Left lung (tissue), 14 donors: ENCODE measurements at places on chromosomes 4 and X. TPM values are rescaled to one million over a fixed set of nuclear protein-coding genes. Genes with fewer than 3 reads are reported as not detected.

DNA sequence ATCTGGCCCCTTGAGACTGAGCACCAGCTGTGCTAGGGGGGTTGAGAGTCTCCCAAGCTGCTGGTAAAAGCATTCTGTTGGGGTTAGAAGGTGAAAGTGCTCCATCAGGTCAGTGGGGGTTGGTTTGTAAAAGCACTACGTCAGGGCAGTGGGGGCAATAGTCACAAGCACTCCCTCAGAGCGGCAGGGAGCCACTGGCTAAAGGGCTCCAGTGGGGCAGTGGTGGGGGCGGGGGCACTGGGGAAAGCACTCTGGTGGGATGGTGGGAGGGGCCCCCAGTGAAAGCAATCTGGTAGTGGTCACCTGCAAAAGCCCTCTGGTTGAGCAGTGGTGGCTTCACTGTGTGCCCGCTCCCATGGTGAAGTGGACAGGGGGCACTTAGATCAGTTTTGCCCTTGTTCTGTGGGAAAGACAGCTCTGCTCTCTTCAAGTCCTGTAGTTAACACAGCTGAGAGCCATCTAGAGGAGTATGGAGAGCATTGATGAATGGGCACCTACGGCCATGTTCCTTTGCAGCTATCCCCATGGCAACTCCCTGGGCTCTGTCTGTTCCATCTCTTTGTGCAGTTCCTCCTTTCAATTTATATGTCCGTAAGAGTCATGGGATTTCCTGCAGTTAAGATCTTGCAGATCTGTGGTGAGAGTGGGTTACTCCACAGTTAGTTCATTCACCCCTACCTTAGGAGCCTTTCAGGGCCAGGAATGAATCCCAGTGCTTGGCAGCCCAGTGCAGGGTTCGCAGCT, 106.4 kb downstream of the SH3BGRL start:
- H3K27me3 ChIP-seq: no peaks in the 10 kb centered on the region
- DNase-seq: no peak
- no peaks in the 10 kb centered on the region for H3K4me1 ChIP-seq
- H3K27ac ChIP-seq: no peak overlapping the region
- H3K36me3 ChIP-seq: no peaks in the 10 kb centered on the region

DNA sequence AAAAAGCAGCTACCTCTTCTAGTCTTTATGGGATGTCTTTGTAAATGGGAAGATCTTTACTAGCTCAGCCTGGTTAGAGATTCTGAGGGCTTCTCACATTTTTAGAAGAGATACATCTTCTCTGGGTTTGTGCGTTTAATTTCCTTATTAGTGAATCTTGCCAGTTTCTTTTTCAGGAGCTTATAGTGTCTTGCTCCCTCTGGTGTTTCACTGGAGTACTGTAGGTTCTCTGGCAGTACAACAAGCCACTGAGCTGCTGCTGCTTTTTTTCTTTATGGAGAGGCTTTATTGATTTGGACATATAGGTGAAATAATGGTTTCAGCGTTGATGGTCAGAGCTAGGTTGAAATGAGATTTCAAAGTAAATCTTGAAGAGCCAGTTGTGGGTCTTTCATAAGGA, 82.9 kb downstream of the LAS1L start:
- H3K4me1 ChIP-seq: no peaks in the 10 kb centered on the region
- DNase-seq: no peak
- no peak overlapping the region for H3K27ac ChIP-seq
- no peaks in the 10 kb centered on the region for H3K36me3 ChIP-seq
- H3K27me3 ChIP-seq: no peaks in the 10 kb centered on the region
- H3K4me3 ChIP-seq: no peak overlapping the region

DNA sequence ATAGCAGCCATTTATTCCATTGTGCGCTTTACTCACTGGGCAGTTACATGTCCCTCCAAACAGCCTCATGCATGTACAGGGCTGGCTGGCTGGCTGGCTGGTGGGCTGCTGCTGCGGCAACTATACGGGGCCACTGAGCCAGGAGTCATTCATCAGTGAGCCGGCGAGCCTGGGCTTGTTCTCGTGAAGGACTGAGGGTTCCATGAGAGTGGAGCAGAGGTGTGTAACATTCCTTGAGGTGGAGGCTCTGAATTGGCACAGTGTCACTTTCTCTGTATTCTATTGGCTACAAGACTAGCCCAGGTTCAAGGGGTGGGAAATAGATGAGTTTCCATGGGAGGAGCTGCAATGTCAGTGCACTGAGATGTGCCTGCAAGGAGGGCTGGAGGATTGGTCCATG, 89.1 kb downstream of the ARHGAP10 start:
- DNase-seq: no peak
- no peaks in the 10 kb centered on the region for H3K27me3 ChIP-seq
- no peak overlapping the region for H3K4me3 ChIP-seq
- no peaks in the 10 kb centered on the region for H3K36me3 ChIP-seq

DNA sequence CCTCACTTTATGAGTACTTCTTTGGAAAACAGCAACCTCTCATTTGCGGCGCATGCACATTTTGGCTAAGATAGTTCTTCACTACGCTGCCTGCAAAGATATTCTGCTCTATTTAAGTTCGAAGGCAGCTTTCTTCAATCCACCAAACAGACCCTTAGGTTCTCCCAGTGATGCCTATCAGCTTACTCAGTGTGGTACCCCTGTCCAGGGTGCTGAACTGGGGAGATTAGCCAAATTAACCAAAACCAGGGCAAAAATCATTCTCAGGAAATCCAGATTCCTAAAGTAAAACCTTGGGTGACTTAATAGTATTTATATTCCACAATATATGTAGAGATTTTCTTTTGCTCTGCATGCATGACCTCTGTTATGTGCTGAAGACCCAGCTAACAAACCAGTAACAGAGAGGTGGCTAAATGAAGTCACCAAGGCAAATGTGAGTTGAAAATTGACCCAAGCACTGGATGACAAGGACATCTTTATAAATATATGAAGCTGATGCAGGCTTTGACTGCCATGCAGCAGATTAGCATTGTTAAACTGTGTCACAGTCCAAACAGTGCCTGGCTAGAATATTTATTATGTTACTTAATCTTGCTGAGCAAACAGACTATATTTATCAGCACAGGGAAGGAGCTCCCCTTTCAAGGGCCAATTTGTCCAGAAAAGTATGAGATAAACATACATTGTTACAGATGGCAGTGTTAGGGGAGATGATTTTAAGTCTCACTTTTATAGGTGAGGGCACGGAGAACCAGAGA, 418.2 kb downstream of the STIM2 start:
- H3K27ac ChIP-seq: no peak overlapping the region
- H3K4me1 ChIP-seq: no peaks in the 10 kb centered on the region
- no peaks in the 10 kb centered on the region for H3K36me3 ChIP-seq
- H3K27me3 ChIP-seq: no peaks in the 10 kb centered on the region
- no peak overlapping the region for H3K4me3 ChIP-seq
- peak; percentile 29 for DNase-seq

GRCh38 chr4:150126864-150127203, 48.6 kb downstream of the DCLK2 start:
- no peaks in the 10 kb centered on the region for H3K36me3 ChIP-seq
- no peaks in the 10 kb centered on the region for H3K27me3 ChIP-seq
- DNase-seq: no peak
- peaks cover 8% of the 10 kb centered on the region for H3K4me1 ChIP-seq
- no peak overlapping the region for H3K4me3 ChIP-seq
- H3K27ac ChIP-seq: no peak overlapping the region

- peaks cover 10% of the 10 kb centered on the region for H3K4me1 ChIP-seq
- H3K27me3 ChIP-seq: no peaks in the 10 kb centered on the region
- no peak overlapping the region for H3K27ac ChIP-seq
- DNase-seq: no peak
- no peak overlapping the region for H3K4me3 ChIP-seq
- H3K36me3 ChIP-seq: no peaks in the 10 kb centered on the region
Observed at GRCh38 chr4:159145992-159146330, 43.1 kb downstream of the RAPGEF2 start.

DNA sequence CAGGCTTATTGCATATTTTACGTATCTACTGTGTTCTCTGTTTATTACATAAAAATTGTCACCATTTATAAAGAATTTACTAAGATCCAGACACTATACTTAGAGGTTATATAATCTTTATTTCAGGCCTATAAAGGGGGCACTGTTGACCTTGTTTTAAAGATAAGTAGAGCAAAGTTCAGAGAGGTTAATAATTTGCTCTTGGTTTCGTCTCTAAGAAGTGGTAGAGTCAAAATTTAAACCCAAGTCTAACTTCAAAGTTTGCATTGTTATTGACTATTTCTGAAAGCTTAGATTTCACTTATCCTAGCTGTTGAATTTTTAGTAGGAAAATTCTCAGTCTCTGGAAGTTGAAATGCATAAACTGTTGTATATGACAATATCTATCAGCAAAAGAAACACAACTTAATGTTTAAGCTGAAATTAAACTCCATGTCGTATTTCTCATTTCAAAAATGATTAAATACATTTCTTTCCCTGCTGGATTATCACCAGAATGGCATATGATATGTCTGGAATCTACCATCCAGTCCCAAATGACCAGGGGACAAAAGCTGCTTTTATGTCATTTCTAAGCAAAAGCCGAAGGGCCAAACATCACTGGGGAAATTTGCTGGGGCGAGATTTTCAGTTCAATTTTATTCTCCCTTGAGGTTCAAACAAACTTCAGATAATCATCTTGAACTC, 138.4 kb downstream of the SLC7A11 start:
- no peaks in the 10 kb centered on the region for H3K27me3 ChIP-seq
- no peak overlapping the region for H3K27ac ChIP-seq
- DNase-seq: no peak
- H3K4me1 ChIP-seq: no peaks in the 10 kb centered on the region

DNA sequence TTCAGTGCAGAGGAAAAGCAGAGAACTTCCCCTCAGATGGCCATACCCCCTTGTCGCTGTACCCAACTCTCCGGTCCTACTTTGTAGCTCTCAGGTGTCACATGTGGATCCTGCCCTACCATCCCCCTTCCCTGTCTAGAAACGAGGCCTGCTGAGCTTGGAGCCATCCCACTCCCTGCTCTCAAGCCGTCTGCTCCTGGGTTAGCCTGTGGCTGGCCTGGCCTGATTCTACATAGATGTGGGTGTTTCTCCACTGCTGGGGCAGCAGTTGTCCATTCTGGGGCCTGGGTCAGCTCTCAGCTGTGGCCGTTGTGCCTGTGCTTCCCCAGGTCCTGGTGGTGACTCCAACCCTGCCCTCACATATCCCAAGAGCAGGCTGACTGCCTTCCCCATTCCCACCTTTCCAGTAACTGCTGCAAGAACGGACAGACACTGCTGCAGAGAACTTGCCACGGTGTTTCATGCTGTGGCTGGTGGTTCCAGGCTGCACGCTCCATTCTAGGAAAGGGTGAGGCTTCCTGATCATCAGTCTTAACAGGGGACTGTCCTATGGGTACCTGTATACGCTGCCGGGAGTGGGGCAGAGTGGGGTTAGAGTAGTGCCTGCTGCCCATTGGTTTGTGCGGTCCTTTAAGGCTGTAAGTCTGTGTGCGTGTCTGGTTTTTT, 3.6 kb downstream of the IL9R start:
- no peaks in the 10 kb centered on the region for H3K27me3 ChIP-seq
- no peaks in the 10 kb centered on the region for H3K36me3 ChIP-seq
- no peak overlapping the region for H3K4me3 ChIP-seq
- no peaks in the 10 kb centered on the region for H3K4me1 ChIP-seq

DNA sequence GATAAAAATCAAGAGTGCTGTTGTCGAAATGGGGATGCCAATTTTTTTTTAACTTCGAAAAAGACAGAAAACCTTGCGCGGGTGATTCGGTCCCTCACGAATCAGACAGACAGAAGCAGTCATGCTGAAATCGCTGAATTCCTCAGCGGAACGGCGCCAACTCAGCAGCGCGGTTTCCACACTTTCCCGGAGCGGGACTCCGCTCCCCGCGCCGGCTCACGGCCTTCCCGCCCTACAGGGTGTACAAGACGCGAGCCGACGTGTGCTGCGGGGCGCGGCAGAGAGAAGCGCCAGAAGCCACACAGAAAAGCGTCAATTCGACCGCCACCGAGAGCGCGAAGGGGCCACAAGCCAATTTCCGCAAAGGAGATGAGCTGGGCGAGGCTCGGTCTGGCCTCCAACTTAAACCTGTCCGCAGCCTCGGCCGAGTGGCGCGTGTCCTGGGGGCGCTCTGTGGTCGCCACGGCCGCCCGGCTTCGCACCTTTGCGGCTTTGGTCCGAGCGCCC, 1.3 kb downstream of the NEXMIF start:
- no peaks in the 10 kb centered on the region for H3K4me1 ChIP-seq
- peaks cover 10% of the 10 kb centered on the region for H3K27me3 ChIP-seq
- no peak for DNase-seq
- peak overlapping the region; percentile 33 for H3K4me3 ChIP-seq
- no peaks in the 10 kb centered on the region for H3K36me3 ChIP-seq

DNA sequence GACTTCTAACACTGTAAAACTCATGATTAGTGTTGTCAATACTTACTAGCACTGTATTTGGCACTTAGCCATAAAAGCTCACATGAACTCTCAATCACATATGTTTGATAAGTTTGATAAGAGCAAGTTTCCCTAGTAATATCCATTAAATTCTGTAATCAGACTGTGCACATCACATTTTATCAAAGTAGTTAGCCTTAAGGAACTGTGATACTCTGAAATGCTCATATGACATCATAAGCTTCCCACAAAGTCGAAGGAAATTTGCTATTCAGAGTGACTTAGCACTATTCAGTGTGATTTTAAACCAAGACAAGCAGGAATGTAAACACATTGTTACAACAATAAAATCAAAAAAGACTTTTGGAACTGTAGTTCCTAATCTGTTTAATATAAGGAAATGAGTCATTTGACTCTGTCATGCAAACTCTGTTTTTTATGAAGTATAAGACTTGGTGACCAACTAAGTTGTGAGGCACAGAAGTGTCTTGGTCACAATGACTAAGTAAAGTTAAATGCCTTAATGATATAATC, 6.7 kb downstream of the SLC7A11 start:
- no peak for DNase-seq
- H3K27me3 ChIP-seq: no peaks in the 10 kb centered on the region
- no peaks in the 10 kb centered on the region for H3K4me1 ChIP-seq
- no peak overlapping the region for H3K4me3 ChIP-seq

DNA sequence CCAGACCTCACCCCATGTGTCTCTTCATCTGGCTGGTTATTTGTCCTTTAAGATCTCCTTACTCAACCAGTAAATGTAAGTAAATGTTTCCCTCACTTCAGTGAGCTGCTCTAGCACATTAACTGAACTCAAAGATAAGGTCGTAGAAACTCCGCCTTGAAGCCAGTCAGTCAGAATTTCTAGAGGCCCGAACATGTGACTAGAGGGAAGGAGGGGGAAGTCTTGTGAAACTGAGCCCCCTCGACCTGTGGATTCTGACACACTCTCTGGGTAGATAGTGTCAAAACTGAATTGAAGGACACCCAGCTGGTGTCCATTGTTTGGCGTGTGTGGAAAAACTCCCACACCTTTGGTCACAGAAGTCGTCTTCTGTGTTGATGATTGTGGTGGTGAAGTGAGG, 933.9 kb downstream of the ADGRL3 start:
- DNase-seq: no peak
- no peak overlapping the region for H3K27ac ChIP-seq
- no peak overlapping the region for H3K4me3 ChIP-seq
- no peaks in the 10 kb centered on the region for H3K4me1 ChIP-seq

Gene GPRASP1
- total RNA-seq: 2.3 TPM

Gene SHOX
- not detected for total RNA-seq

Gene PPEF2
- total RNA-seq: not detected

Gene HTR2C
- not detected for total RNA-seq
